ENCODE measurements at places on chromosomes 11 and 22.

- DNase-seq = no peak
Measured at GRCh38 chr11:9228091-9228490, 37.1 kb downstream of the DENND5A start.

DNA sequence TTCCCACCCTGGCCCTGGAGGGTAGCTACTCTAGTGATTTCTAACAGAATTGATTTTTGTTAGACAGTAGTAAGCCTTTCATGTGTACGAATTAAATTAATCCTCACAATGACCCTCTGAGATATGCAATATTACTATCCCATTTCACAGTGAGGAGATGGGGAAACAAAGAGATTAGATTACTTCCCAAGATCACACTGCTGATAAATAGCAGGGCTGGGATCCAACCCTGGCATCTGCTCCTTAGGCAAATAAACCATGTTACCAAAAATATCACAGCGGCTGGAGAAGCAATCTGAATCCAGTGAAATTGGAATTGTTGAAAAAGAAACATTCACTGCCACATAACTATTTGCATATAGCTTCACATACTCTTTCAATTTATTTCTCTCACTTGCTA is 12.8 kb upstream of the CAVIN3 start:
- no peak for DNase-seq

- DNase-seq = no peak
Measured at GRCh38 chr22:25027959-25028840, 75.7 kb downstream of the KIAA1671 start.

- no peak for DNase-seq
Measured at GRCh38 chr11:65692367-65692766, 19.7 kb upstream of the KAT5 start.

DNA sequence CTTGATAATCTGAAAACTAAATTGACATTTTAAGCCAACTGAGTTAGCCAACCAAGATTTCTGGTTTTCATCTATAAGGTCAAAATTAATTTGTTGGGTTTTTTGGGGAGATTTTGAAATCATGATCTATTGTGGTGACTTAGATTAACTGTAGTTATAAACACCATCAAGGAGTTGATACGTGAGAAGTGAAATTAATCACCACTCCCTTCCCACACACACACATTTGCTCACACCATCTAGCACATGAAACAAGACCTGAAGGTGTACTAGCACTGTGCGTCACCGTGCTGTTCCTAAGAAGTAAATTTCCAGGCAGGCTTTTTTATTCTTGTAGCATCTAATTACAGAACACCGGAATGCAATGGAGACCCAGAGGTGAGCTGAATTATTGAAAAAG is 2.1 kb downstream of the OR5B21 start:
- DNase-seq = no peak

DNA sequence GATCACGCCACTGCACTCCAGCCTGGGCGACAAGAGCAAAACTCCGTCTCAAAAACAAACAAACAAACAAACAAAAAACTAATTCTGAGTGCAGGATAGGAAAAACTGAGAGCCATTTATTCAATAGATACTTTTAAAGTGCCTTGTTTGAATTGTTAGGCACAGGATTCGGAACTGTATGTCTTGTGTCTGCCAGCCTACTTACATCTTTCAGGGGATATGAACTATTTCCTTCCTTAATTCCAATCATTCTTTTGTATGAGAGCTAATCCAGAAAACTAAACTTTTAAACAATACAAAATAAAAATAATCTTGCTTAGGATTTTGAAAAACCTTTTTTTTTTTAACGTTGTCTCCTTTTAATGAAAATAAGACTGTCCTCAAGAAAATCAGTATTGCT is 12.6 kb downstream of the UVRAG start:
- no peak for DNase-seq

- peak; percentile 33 for DNase-seq
Measured at GRCh38 chr22:35627267-35628041, 10.3 kb upstream of the MB start.

- DNase-seq = no peak
Measured at GRCh38 chr11:23310276-23310675, 450.0 kb upstream of the CCDC179 start.

DNA sequence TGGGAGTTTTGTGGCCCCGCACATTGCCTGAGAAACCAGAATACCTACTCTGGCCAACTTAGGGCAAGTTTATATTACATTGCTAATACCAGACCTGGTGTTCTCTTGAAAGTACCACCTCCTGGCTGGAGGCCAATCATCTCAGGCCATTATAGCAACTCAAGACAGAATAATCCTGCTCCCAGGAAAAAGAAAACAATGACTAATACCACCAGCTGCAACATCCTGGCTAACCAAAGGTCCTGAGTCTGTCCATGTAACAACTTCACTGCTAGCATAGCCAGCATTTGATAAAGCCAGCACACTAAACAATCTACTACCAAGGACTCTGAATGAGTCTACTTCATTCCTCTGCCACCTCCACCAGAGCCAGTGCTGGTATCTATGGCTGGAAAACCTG is 1298.7 kb upstream of the CNTN5 start:
- DNase-seq = no peak

GRCh38 chr11:723120-723883 is 17.3 kb downstream of the EPS8L2 start:
- peak; percentile 60 for DNase-seq

GRCh38 chr11:117761993-117762392 is 35.0 kb downstream of the DSCAML1 start:
- DNase-seq = no peak

DNA sequence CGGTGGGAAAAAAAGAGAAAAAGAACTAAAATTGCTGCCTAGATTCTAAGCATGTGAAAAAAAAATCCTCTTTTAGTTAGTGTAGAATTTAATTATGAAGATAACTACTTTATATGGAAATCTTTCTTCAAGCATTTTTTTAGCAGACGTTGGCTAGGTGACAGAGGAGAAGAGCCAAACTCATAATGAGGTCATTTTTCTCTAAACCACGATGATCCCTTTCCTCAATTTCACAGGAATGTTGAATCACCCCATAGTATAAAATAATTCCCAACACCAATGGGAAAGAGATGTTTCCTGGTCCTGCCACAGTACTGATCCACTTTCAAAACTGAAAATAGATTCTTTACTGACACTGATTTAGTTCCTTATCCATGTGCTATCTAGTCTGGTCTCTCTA is 319.8 kb downstream of the DLG2 start:
- DNase-seq = no peak

GRCh38 chr11:71373791-71374454 is 74.3 kb downstream of the DHCR7 start:
- peak; percentile 65 for DNase-seq

DNA sequence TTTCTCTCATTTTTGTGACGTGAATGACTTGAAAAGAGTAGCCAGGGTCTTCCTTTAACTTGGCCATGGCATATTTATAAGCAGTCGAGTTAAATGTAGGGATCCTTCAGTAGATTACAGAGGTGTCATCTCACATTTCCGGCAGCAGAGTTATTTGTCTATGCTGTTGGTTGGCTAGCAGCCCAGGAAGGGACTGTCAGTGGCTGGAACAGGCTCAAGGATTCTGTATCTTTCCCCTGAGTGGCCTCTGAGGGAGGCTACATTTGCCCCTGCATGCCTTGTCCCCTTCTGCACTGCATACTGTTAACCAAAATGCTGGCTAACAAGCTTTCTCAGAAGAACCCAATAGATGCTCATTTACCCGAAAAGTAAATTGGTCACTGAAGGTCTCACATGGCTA is 187.6 kb downstream of the PGR start:
- DNase-seq = no peak

DNA sequence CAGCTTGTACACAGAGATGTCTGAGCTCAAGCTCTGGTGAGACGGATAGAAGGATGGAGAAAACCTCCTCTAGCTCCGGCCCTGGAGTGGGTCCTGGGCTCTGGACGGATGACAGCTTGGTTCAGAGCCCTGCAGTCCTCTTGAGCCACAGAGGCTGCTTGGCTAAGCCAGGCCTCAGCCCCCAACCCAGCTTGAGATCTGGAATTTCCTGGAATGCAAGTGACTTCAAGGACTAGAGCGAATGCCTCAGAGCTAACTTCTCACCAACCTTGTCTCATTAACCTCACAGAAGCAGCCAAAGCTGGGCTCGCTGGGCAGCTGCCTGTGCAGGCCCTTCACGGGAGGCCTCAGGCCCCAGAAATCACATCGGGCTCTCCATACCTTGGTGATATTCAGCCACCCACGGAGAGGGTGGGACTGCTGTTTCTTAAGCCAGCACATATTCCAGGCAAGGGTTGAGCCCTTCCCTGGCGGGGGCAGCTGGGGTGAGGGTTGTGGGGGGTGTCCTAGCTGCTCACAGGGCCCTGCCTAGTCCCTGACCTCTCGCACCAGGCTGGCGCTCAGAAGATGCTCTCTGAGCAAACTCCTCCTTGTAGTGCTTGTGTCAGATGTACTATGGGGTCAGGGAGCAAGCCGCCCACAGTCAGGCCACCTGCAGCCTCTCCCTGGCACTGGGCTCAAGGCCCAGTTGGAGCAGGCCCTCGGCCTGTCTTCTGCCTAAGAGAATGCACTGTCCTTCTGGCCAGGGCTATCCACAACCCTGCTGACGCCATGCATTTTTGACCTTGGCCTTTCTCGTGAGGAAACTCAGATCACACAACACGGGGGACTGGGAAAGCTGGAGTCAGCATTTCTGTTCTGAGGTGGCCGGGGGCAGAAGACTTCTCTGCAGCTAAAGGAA is 73.6 kb upstream of the TTLL12 start:
- no peak for DNase-seq

DNA sequence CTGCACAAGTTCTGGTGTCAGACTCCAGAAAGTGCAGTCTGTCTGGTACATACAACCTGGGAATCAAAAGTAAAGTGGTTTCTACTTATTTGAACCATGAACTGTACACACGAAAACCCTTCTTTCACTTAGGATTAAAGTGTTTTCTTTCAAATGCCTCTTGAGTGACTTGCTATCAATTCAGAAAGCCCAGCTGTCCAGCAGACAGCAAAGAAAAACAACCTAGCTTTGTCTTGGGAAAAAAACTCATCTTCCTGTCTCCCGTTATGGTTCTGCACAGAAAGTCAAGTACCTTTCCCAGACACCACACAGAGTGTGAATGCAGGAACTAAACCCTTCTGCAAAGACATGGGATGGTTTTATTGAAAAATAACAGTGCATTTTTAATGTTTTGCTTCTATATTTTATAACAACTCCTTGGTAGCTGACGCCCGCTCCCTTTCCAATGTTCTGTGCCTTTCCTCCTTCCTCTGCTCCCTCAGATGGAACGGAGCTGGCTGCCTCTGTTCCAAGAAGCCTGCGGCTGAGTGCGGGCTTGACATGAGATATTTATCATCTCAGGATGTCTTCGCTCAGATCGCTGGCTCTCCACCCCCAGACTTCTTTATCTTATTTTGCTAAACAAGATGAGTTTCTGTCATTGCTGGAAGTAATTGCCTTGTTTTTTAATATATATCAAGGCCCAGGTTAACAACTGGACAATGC is 322.3 kb upstream of the B3GAT1 start:
- no peak for DNase-seq

DNA sequence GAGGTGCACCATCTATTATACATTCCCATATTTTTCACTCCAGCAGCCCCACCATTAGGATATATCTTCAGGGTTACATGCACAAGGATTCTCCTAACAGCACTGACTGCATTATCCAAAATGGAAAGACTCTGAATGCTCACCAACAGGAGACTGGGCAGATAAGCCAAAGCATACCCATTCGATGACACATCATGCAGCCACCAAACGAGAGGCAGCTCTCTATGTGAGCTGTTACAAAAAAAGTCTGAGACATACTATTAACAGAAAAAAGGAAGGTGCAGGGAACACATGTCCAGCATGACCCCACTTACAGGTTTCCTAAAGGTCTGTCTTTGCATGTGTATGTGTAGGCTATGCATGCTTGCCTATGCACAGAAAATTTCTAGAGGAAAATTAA is 12.4 kb upstream of the SERPIND1 start:
- DNase-seq = no peak

DNA sequence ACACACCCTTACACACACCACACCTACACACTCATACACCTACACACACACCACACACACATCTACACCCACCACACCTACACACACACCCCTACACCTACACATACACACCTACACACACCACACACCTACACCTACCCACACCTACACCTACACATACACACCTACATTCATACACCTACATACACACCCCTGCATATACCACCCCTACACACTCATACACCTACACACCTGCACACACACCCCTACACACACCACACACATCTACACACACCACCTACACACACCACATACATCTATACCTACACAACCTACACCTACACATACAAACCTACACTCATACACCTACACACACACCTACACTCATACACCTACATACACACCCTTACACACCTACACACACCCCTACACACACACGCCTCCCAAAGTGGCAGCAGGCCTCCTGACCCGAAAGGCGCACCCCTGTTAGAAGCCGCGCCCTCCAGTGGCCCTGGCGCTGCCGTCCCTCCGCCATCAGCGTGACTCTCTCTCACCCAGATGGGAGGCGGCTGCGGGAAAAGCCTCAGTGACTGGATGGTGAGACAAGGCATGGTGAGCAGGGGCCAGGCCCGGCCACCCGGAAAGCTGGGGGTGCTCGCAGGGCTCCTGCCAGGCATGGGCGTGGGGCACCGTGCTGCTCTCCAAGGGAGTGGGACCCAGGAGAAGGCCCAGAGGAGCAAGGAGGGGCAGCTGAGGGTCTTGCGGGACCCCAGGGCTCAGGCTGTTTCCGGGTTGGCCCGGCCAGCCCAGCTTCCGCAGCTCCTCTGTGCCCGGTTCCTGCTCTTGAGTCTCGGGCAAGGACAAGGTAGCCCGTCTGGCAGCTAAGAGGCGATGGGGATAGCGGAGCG is 37.0 kb upstream of the HMOX1 start:
- DNase-seq = no peak

DNA sequence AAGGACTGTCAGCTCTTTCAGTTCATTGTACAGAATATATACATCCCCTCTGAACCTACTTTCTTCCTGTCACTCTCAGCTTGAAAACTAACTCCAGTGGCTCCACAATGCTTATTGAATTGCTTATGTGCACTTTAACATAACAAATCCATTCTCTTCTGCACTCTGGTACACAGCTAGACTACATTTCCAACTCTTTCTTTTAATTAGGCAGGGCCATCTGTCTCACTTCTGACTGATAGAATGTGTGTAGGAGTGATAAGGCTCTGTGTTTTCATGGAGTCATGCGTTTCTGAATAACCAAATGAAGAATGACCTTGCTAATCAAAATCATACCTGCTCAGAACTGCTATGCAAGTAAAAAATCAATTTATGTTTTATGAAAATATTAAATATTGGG is 278.5 kb upstream of the CCDC179 start:
- no peak for DNase-seq

GRCh38 chr11:108135845-108136544 is 14.6 kb downstream of the ACAT1 start:
- DNase-seq = peak; percentile 23

GRCh38 chr22:34904486-34904885 is 161.5 kb upstream of the ISX start:
- DNase-seq = no peak

GRCh38 chr11:4049006-4049405 is 45.6 kb upstream of the RRM1 start:
- DNase-seq = no peak

DNA sequence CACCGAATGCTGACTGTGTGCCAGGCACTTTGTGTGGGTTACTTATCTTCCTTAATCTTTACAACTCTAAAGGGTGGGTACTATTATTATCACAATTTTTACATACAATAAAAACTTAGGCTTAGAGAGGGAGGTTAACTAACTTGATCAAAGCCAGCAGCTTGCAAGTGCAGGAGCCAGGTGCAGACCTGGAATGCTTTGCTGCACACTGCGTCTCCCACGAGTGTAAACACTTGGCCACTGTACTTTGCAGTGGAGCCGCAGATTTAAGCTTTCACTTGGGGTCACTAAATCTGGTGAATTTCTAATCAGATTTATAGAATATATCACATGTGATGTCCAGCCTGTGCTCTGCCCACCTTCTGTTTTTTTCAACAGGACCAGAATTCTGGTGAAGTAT is 36.7 kb downstream of the AMOTL1 start:
- no peak for DNase-seq
